ENCODE measurements at places on chromosomes 5 and 9.

DNA sequence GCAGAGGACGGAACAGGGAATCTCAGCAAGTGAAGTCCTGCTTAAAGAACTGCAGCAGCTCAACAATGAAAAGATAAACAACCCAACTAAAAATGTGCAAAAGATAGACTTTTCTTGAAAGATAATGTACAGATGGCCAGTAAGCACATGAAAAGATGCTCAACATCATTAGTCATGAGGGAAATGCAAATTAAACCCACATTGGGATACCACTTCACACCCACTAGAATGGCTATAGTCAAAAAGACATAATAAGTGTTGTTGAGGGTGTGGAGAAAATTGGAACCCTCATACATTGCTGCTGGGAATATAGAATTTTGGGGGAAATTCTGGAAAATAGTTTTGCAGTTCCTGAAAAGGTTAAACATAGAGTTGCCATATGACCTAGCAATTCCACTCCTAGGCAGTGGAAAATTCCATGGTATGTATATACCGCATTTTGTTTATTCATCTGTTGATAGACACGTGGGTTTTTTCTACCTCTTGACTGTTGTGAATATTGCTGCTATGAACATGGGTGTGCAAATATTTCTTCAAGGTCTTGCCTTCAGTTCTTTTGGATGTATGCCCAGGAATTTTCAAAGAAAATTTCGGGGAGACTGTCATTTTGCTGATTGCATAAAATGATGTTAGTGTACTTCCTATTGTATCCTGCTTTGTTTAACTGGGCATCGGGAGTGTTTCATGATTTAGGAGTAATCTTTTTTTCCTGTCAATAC lies 7.2 kb downstream of the CNOT8 start:
- DNase-seq: no peak

- peak; percentile 46 for DNase-seq
Measured at GRCh38 chr5:79255786-79256557, 20.0 kb downstream of the JMY start.

DNA sequence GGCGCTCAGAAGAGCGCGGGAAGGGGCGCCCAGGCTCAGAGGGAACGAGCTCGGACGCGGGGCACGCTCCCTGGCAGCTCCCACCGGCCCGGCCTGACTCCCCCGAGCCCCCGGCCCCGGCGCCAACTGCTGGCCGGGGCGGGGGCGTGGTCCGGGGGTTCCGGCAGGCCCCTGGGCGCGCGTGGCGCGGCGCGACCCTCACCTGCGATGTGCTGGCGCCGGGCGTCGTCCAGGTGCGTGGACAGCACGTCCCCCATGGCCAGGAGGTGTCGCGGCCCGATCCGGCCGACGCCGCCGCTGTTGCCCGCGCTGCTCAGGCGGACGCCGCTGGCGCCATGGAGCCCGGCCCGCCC lies 43.5 kb upstream of the STXBP1 start:
- DNase-seq: no peak

- DNase-seq: no peak
Measured at GRCh38 chr9:84439250-84439649, 98.7 kb upstream of the SLC28A3 start.

- peak; percentile 67 for DNase-seq
Measured at GRCh38 chr5:112419164-112419985, at the start of gene EPB41L4A. EPB41L4A (minus strand) TSS chr5:112419277; CDS start chr5:112419039, 238 bp downstream.

DNA sequence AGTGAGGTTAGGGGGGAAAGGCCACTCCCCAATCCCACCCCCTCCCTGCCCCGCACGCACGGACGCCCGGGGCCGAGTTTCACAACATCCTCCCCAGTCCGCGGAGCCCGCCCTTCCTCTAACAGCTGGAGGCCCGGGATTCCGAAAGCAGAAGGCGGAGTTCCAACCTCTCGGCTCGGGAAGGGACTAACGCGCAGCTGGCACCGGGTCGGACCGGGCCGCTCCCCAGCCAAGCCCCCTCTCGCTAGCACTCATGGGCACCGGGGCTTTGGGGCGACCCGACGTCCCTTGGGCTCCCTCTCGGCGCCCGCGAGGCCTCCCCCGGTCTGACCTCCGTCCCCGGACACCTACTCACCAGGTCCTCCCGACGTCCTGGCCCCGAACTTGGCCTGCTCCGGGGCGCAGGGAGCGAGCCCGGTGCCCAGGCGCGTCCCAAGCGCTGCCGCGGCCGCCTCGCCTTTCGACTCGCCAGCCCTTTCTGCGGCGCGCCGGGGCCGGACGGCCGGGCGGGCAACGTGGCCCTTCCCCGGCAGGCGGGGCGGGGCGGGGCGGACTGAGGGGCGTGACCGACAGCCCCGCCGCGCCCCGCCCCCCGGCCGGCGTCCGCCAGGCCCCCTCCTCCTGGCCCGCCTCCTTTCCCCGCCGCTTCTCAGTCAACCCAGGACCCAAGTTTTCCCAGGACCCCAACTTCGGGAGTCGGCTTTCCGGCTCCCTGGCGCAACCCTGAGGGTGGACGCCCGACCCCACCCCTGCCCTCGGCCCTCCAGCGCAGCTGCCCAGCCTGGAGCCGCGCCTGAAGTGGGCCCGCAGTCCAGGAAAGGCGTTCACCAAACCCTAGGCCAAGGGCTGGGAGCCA lies at the start of gene MGAT1:
MGAT1 (minus strand) TSS at position 482 of the 856 bp plus-strand sequence. CDS start 9,835 bp downstream, outside the sequence.
- DNase-seq: peak; percentile 69

Measured in ACHN (cell line).